ENCODE measurements at places on chromosomes 1 and 21. TPM values are rescaled to one million over a fixed set of nuclear protein-coding genes. Genes with fewer than 3 reads are reported as not detected.

B3GALT5 gene
- total RNA-seq: 129 TPM

TMIGD3 gene
- not detected for total RNA-seq

OR14K1 gene
- not detected for total RNA-seq

PRAMEF10 gene
- total RNA-seq: not detected

TRIM17 gene
- not detected for total RNA-seq

DNA sequence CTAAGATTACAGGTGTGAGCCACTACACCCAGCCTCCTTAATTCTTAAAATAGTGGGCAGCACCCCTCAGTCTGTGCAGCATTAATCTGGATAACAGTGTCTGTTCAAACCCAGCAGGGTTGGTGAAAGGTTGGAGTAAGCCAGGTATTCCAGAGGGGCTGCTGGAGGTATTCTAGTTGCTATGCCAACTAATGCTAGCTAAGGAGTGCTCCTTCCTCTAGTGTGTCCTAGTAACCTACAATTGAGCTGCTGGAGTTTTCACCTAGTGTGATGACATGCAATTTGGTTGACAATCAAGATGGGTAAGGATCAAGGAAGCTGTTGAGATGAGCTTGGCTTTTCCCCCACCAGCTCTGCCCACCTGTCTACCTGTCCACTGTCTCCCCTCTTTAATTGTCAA, 100.2 kb upstream of the IPO9 start:
- DNase-seq: no peak

GRCh38 chr1:83511146-83511726, 487.7 kb downstream of the TTLL7 start:
- DNase-seq: no peak

GRCh38 chr1:117368116-117369108, 1.2 kb downstream of the MAN1A2 start:
- peak; percentile 20 for DNase-seq

DNA sequence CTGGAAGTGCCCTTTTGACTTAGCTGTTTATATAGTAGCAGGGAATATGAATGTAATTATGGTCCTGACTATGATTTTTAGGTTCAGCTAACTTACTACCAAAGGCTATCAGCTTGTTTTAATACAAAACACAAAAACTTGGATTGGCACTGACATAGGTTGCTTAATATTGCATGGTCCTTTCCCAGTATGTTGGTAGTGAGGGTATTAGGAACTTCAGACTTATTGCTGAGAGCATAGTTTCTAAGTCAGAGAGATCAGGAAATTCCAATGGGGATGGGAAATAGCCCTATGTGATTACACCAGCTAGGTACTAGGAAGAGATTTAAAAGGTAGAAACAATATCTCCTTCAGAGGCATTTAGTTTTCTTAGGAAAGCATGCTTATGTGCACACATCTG, 7.7 kb downstream of the ARID1A start:
- no peak for DNase-seq

DNA sequence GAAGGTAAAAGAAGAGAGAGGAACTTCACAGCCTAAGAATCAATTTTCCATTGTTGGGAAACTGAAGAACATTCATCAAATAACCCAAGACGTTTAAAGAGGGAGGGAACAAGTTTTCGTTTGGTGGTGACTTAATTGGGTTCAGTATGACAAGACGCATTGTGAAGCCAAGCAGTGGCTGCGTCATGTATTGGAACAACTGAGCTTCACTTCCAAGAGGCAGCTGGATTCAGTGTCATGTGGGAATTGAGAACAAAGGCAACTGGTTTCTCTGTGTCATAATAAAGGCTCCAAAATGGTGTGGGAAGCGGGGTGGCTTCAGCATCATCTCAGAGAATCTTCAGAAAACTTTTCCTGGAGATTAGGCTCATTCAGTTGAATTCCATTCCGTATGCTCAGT, 29.8 kb upstream of the RC3H1 start:
- DNase-seq: no peak

Measured in Peyer's patch (tissue), 4 donors.